T-cell (primary cell): ENCODE measurements at places on chromosomes 13 and 19. TPM values are rescaled to one million over a fixed set of nuclear protein-coding genes. Genes with fewer than 3 reads are reported as not detected.

Gene ELAVL3
- total RNA-seq, result not detected

Gene ATP7B
- total RNA-seq, result 1.5 TPM

DNA sequence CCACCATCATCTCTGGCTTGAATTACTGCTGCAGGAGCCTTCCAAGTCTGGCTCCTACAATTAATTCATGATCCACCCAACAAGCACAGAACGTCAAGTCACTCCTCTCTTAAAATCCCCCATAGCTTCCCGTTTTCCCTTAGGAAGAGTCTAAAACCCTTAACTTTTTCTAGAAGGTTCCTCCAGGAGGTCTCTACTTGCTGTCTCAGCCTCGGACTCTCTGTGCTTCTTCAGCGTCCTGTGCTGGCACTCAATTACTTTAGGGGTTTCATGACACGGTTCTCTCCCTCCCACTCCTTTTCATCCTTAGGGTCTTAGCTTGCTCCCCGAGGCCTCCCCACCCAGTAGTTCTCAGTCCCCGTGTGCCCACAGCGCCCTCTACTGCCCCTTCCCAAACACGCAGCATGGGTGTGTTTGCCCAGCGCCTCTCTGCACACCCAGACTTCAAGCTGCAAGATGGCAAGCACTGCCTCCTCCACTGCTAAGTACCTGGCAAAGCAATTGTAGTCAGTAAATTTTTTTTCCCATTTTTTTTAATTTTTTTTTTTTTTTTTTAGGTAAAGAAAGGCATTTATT is 25.8 kb upstream of the MAP3K10 start:
- H3K4me3 ChIP-seq, result no peak overlapping the region
- no peaks in the 10 kb centered on the region for H3K36me3 ChIP-seq
- DNase-seq, result peak; percentile 65
- no peak overlapping the region for H3K27ac ChIP-seq
- no peaks in the 10 kb centered on the region for H3K27me3 ChIP-seq

DNA sequence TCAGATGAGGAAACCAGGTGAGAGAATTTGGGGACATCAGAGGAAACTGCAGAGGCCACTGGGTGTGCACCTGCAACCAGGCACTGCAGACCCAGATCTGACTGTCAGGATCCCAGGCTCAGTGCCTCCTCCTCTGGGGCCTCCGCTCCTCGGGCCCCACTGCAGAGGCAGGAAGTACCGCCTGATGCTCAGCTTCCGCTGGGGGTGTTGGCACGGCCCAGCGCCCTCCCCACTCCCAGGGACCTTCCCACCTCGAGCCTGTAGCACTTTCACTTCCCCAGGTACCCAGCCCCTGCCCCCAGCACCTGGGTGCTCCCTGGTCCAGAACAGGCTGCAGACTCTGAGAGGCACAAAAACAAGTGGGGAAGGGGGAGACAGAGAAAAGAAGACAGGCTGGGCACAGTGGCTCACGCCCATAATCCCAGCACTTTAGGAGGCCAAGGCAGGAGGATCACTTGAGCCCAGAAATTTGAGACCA is 1.4 kb upstream of the CD37 start:
- H3K36me3 ChIP-seq, result peaks cover 36% of the 10 kb centered on the region
- peak; percentile 66 for DNase-seq

DNA sequence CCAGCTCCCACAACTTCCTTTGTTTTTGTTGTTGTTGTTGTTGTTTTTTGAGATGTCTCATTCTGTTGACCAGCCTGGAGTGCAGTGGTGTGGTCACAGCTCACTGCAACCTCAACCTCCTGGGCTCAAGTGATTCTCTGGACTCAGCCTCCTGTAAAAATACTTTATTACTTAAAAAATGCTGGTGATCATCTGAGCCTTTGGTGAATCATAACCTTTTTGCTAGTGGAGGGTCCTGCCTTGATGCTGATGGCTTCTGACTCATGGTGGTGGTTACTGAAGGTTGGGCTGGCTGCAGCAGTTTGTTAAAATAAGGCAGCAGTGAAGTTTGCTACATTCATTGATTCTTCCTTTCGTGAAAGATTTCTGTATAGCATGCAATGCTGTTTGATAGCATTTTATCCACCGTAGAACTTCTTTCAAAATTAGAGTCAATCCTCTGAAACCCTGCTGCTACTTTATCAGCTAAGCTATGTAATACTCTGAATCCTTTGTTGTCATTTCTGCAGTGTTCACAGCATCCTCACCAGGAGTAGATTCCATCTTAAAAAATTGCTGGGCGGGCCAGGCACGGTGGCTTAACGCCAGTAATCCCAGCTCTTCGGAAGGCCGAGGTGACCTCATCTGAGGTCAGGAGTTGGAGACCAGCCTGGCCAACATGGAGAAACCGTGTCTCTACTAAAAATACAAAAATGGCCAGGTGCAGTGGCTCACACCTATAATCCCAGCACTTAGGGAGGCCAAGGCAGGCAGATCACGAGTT is 18.0 kb downstream of the ARHGAP35 start:
- no peak overlapping the region for H3K4me3 ChIP-seq
- no peak for DNase-seq
- no peak overlapping the region for H3K27ac ChIP-seq
- peaks cover 4% of the 10 kb centered on the region for H3K4me1 ChIP-seq

DNA sequence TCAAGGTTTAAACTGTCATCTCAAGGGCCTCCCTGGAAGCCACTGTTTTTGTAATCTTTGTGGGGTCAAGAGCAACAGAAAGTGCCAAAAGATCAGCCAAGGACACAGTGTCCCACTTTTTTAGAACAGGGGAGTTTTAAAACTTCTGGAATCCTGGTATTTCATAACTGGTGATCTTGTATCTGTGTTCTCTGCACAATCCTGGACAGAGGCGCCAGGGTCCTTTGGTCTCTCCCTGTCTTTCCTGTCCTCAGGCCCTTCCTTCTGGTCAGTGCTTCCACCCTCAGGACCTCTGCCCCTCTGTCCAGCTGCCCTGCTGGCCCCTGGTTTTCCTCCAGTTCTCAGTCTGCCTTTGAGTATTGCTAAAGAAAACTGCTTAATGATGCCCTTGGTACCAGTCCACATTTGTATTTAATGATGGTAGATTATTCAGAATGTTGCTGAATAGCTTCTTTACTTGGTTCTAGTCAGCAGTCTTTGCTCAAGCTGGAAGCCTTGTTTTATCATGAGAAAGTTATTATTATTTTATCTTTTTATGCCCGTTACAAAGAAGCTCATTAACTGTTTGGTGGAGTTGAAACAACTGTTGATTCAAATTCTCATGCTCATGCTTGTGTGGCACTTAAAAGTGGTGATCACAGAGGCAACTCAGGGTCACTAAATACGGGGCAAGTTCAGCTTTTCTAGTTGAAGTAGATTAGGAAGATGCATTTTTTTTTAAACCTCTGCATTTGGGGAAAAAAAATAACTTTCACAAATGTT is 47.5 kb downstream of the WASF3 start:
- H3K36me3 ChIP-seq, result no peaks in the 10 kb centered on the region
- H3K27ac ChIP-seq, result no peak overlapping the region

- H3K27me3 ChIP-seq, result no peaks in the 10 kb centered on the region
- DNase-seq, result no peak
- H3K27ac ChIP-seq, result peak overlapping the region; percentile 8
- H3K4me3 ChIP-seq, result peak overlapping the region; percentile 97
These were observed 1.3 kb downstream of the TPP2 start for GRCh38 chr13:102598061-102598460.

DNA sequence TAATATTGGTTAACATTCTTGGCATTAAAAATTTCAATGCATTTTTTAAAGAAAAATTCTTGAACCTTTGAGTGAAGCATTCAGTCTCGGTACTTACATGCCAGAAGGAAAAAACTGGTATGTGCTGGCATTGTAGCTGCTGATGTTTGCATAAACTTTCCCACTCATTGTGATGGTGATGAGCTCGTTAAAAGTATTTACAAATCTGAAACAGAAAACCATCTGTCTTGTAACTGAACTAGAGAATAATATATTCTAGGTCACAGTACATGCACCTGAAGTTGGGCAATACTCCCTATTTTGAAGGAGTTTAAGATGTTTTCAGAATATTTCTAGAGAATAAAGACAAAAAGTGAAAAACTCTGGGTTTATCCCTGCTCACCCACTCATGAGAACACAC is 64.1 kb downstream of the SLC15A1 start:
- H3K27me3 ChIP-seq, result no peaks in the 10 kb centered on the region
- DNase-seq, result no peak
- no peaks in the 10 kb centered on the region for H3K4me1 ChIP-seq

- no peak for DNase-seq
- H3K4me1 ChIP-seq, result no peaks in the 10 kb centered on the region
These were observed 89.5 kb downstream of the EFNB2 start for GRCh38 chr13:106445996-106446395.

- H3K27ac ChIP-seq, result peak overlapping the region; percentile 96
- no peaks in the 10 kb centered on the region for H3K27me3 ChIP-seq
- peak overlapping the region; percentile 92 for H3K4me3 ChIP-seq
These were observed 58.9 kb upstream of the C1QTNF9 start for GRCh38 chr13:24250376-24251057.

- no peaks in the 10 kb centered on the region for H3K27me3 ChIP-seq
- no peak for DNase-seq
- H3K36me3 ChIP-seq, result no peaks in the 10 kb centered on the region
- H3K4me3 ChIP-seq, result no peak overlapping the region
These were observed 393.8 kb downstream of the ITGBL1 start for GRCh38 chr13:101846249-101846648.

DNA sequence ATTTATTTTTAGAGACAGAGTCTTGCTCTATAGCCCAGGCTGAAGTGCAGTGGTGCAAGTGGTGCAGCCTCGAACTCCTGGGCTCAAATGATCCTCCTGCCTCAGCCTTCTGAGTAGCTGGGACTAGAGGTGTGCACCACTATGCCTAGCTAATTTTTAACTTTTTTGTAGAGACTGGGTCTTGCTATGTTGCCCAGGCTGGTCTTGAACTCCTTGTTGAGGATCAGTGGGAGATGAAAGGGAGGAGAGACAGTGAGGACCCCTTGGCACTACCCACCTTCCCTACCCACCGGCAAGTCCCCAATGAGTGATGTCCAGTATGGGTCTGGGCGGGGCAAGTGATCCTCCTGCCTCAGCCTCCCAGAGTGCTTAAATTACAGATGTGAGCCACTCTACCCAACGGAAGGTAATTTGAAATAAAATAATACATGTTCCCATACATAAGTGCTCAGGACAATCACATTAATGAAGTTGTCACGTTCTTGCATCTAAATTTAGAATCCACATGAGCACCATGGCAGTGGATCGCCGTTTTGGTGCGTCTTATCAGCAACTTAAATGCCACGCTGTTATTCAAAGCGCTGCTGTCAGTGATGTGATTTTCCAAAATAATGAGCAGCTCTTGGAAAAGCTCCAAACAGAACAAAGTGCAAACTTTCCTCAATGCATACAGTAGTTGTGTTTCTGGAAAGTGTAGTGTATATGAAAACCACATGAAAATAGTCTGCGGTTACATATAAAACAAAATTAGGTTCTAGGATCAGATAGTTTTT is 5.9 kb upstream of the ARL11 start:
- H3K4me3 ChIP-seq, result no peak overlapping the region
- H3K27me3 ChIP-seq, result no peaks in the 10 kb centered on the region
- no peaks in the 10 kb centered on the region for H3K4me1 ChIP-seq
- no peak overlapping the region for H3K27ac ChIP-seq
- no peak for DNase-seq

GRCh38 chr19:56760842-56761241 is 79.7 kb downstream of the PEG3 start:
- no peaks in the 10 kb centered on the region for H3K27me3 ChIP-seq
- H3K4me1 ChIP-seq, result peaks cover 6% of the 10 kb centered on the region
- H3K36me3 ChIP-seq, result no peaks in the 10 kb centered on the region
- no peak overlapping the region for H3K27ac ChIP-seq
- no peak for DNase-seq

GRCh38 chr19:7699417-7700401 is 2.2 kb downstream of the FCER2 start:
- no peaks in the 10 kb centered on the region for H3K4me1 ChIP-seq
- no peaks in the 10 kb centered on the region for H3K36me3 ChIP-seq
- peaks cover 37% of the 10 kb centered on the region for H3K27me3 ChIP-seq
- DNase-seq, result no peak
- no peak overlapping the region for H3K4me3 ChIP-seq

GRCh38 chr13:49100637-49101570 is 119.2 kb upstream of the MLNR start:
- no peak for DNase-seq
- H3K4me1 ChIP-seq, result no peaks in the 10 kb centered on the region
- H3K27ac ChIP-seq, result no peak overlapping the region
- H3K36me3 ChIP-seq, result no peaks in the 10 kb centered on the region
- no peaks in the 10 kb centered on the region for H3K27me3 ChIP-seq
- no peak overlapping the region for H3K4me3 ChIP-seq
